Activated gamma-delta T cell treated with anti-CD3 and anti-CD28 coated beads, Interleukin-2, amount 50 U/mL, for 16 hours (primary cell): ENCODE measurements at places on chromosomes 1 and 21.

- DNase-seq, result no peak
Observed at GRCh38 chr1:74470936-74471335, 41.5 kb downstream of the LRRC53 start.

DNA sequence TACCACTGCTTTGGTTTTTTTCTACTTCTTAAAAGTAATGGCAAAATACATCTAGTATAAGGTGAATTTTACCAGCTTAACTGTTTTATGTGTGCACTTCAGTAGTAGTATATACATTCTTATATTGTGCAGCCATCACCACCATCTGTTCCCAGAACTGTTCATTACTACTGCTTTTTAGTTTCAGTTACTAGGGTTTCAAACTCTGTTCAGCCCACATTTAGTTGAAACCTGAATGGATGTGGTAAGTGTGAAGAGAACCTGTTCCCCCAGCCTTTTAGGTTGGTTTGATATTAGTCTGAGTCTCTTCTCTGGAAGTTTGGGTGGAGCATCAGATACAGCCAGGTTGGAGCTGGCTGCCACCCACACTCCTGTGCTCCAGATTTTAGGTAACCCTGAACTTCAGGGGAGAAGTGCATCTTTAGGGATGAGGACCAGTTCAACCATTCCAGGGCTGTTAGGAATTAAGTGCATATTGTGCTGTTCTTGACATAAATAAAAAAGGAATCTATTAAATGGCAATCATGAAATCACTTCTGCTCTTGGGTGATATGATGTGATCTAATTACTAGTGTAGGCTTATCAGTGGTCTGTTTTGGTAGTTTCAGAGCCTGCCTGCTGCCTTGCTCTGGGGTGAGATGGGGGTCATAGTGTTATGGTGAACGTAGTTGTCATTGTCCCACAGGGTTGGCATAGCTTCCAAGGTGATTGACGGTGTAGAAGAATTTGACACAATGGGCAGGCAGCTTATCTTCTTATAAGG lies 32.1 kb downstream of the URB2 start:
- DNase-seq, result no peak

- DNase-seq, result no peak
Observed at GRCh38 chr1:197773856-197774255, 1.4 kb downstream of the DENND1B start.

DNA sequence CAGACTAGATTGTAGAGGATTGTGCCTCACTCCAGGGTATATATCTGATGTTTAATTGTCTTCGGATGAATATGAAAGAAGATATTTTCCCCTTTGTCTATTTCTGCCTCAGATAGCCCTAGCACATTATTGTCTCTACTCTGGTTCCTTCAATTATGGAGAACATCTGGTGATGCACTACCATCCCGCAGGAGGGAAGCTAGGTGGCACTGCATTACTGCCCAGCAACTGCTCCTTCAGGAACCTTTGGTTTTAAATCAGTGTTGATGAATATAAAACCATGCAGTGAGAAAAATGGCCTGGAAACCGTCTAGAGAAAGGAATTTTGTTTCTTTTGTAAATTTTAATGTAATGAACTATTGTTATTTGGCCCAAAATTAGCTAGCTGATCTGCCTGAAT lies 68.5 kb downstream of the GPR88 start:
- DNase-seq, result no peak

GRCh38 chr21:22374218-22374969 lies 1376.2 kb downstream of the NCAM2 start:
- DNase-seq, result no peak

DNA sequence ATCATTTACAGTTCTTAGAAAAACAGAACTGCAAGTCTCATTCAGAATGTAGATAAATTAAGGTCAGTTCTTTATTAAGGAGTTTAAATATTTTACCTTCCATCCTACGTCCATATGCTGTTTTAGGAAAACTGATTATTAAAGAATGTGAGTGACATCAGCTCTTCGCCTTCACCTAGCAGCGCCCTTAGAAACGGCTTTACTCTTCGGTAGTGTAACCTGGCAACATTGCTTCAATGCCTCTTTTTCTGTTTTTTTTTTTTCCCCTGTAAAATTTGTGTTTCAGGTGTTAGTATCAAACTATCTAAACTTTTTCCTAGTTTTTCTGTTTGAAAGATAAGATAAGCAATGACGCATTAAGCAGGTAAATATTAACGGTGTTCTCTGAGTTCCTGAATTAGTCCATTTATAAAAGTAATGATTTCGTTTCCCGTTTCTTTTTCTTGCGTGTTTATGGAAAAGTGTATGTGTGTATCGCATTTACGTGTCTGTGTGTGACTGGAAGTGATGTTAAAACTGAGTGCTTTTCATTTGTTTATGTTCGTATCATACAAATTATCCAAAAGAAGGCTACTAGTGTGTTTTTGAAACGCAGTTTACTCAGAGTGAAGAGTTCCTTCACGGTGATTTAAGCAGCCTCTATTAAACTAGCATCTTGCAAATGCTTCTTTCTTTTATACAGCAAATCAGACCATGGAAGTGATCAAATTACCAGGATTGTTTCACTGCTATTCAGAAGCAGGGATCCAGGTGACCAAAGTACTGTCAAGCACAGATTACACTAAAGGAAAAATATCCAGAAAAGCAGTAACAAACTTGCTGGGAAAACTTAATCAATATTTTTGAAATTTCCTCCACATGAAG lies 139.0 kb downstream of the SDCCAG8 start:
- no peak for DNase-seq

DNA sequence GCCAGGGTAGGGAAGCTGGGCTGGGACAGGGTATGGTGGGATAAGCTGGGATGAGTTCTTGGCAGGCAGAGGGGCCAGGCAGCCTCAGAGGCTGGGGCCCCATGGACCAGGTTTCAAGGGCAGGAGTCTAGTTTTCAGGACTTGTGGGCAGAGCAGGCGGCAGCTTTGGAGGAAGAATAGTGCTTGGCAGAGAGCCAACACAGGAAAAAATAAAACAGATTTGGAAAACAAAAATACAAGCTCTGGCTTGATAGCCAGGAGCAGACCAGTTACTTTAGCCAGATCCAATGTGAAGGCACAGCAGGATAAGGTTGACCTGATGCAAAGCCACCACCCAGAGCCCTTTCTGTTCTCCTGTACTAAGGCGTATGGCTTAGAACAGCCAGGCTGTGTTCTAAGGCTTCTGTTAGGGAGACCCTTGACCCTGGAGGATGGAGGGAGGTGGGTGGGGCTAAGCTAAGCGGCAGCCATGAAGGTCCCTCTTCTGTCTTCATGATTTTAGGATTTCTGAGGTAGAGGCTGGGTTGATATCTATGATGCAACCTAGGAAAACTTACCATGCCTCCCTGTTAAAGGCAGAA lies 5.5 kb downstream of the TRAF5 start:
- no peak for DNase-seq

- DNase-seq, result no peak
Observed at GRCh38 chr1:99369154-99369553, 104.9 kb downstream of the PLPPR4 start.

DNA sequence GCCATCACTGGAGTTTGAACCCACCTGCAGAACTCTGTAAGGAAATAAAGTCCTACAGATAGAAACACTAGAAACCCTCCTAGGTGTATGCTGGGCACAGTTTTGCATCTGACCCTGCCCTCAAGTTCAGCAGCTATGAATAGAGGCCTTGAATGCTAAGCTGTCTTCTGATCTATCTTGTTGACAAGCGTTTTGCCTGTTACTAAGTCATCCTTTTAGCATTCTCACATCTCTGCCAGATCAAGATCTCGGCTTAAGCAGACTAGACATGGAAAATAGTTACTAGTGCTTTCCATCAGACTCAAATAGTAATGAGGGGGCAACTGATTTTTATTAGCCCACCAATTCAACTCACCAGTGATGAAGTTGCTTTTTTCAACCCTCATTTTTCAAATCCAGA lies 10.5 kb downstream of the TBX15 start:
- DNase-seq, result no peak

GRCh38 chr1:240499012-240499411 lies 112.9 kb downstream of the GREM2 start:
- DNase-seq, result no peak

GRCh38 chr1:60923389-60924087 lies 158.8 kb upstream of the NFIA start:
- no peak for DNase-seq

DNA sequence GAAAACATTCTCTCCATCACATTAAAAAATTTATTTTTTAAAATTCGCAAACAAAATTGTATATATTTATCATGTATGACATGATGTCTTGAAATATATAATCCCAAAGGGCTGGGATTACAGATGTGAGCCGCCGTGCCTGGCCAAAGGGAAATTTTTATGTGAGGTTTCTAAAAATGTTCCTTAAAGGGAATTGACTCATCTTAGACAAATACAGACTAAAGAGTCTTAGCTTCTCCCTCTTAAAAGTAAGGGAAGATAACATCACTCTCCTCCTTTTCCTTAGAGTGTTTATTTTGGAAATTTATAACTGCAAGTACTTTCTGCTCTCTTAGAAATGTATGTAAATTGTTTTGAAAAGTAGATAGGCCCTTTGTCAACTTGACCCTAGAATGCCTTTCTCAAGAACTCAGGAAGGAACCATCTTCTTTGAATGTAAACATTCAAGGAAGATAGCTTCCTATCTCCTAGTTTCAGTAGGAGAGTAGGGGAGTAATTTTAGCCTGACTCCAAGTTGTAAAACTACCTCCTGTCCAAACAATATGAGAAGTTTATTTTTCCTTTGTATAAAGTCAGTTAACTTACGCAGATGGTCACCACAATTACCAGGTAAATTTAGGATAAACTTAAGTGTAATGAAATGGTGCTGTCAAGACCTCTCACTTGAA lies 59.5 kb downstream of the C21orf91 start:
- no peak for DNase-seq

- DNase-seq, result no peak
Observed at GRCh38 chr1:21539933-21540332, 30.7 kb downstream of the ALPL start.

GRCh38 chr1:239250353-239251035 lies 135.9 kb upstream of the CHRM3 start:
- DNase-seq, result no peak

DNA sequence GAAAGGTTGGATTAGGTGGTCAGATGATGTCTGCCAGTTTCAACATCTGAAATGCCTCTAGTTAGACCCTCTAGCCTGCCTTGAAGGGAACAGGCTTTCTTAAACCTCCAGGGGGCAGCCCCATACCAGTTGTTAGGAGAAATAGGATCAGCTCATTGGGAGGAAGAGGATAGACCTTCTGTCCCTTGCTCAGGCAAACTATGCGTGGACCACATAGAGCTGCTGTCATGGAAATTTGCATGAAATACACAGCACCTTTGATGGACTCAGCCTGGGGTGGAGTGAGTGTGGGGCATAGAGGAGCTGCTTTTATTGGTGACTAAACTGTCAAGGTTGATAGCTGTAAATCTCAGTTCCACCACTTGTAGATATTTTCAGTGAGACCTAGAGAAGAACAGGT lies 38.4 kb upstream of the SPAG17 start:
- DNase-seq, result no peak

GRCh38 chr1:217322834-217323233 lies 308.1 kb downstream of the GPATCH2 start:
- DNase-seq, result no peak

- no peak for DNase-seq
Observed at GRCh38 chr1:246705368-246705767, 18.8 kb upstream of the SCCPDH start.
